Hematopoietic multipotent progenitor cell treated with erythropoietin and hydrocortisone succinate and interleukin-3 and kit ligand, for 8 days (in vitro differentiated cells): ENCODE measurements at places on chromosomes 16 and 17.
A peak's percentile ranks its signal among the peaks of the same experiment; 100 is the strongest.

- no peak for DNase-seq
These were observed 8.5 kb upstream of the METRNL start for GRCh38 chr17:83070800-83071341.

DNA sequence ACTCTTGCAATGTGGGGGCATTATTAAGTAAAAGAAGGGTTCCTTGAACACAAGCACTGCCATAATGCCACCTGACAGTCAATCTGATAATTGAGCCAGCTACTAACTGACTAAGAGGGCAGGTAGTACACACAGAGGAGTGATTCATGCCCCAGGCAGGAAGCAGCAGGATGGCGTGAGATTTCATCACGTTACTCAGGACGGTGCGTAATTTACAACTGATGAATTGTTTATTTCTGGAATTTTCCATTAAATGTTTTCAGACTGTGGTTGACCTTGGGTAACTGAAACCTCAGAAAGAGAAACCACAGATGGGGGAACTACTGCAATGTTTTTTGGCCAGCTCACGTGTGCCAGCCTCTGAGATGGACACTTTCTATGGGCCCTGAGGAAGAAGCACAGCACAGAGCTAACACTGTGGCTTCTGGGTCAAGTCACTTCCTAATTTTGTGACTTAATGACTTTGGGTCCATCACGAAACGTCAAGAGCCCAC, 46.7 kb downstream of the C17orf67 start:
- DNase-seq = peak; percentile 35

DNA sequence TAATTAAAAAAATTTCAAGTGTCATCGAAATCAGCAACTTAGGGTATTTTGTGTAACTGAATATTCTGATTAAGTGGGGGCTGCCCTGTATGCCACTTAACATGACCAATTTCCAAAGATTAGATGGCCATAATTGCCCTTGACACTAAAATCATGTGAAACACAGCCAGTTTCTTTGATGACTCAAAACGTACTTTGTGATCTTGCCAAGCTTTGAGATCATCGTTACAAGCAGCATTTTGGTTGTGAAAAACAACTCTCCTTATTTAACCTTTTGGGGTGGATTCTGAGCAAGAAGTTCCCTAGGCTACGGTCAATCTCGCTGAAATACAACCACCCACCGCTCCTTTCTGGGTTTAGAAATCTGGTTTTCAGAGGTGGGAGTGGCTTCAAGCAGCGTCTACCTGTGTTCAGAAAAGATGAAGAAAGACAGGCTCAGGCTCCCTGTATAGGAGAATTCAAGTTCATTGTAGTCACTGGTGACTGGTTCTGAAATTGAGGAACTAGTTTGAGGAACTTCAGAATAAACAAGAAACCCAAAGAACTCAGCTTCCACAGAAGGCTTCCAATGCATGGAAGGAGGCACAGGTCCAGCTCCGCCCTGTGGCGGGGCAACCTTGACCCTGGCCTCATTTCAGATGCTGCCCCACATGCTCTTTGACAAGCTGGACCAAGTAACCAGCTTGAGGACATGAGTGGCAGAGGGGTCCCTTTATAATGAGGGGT, 9.4 kb downstream of the MAP3K14 start:
- peak; percentile 27 for DNase-seq

- peak; percentile 78 for DNase-seq
These were observed 4.7 kb upstream of the IGSF6 start for GRCh38 chr16:21656795-21657768.

DNA sequence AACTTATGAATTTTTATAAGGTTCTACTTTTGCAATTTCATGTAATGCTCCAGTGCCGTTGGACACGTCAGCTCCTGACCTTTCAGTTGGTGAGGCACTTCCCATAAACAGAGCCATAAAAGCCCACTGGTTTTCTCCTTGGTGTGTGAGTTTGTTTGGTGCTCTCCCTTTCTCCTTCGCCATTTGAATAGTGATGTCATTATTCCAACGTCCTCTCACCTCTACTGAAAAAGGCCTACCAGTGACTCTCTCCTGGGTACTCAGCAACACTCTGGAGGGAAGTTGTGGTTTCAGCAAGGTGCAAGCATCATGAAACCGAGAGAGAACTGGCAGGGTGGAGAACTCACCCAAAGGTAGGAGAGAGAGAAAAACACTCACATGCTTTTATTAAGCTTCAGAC, 29.6 kb upstream of the HNF1B start:
- no peak for DNase-seq

DNA sequence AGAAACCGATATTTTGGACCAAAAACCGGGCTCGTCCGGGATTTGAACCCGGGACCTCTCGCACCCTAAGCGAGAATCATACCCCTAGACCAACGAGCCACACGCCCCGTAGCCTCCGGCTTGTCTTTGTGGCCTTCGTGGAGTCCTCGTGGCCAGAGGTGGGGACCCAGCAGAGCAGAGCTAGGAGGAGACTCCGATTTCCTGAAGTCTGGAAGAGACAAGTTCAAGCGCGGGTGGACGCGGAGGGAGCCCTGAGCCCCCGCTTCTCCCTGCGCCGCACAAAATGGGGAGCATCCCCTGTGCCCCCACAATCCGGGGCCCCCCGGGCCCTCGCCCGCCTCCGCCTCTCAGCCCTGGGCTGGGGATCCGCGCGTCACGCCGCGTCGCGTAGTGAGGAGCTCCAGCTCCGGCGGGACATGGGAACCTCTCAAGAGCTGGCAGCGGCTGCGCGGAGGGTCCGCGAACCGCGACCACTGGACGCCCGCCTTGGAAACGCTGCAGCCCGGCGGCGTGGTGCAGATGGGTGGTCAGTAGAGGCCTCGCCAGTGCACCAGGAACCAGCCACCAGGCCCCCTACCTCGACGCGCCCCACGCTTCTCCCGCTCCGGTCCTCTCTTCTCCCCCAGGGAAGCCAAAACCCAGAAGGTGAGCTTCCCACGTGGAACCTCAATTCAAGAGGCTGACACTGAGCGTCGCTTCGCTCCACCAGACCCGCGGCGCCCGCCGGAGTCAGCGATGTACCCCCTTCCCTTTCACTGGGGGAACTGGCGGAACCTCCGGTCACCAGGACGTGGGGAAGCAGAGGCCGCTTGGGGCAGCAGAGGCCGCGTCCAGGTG, 5.2 kb upstream of the OR1F1 start:
- peak; percentile 83 for DNase-seq

DNA sequence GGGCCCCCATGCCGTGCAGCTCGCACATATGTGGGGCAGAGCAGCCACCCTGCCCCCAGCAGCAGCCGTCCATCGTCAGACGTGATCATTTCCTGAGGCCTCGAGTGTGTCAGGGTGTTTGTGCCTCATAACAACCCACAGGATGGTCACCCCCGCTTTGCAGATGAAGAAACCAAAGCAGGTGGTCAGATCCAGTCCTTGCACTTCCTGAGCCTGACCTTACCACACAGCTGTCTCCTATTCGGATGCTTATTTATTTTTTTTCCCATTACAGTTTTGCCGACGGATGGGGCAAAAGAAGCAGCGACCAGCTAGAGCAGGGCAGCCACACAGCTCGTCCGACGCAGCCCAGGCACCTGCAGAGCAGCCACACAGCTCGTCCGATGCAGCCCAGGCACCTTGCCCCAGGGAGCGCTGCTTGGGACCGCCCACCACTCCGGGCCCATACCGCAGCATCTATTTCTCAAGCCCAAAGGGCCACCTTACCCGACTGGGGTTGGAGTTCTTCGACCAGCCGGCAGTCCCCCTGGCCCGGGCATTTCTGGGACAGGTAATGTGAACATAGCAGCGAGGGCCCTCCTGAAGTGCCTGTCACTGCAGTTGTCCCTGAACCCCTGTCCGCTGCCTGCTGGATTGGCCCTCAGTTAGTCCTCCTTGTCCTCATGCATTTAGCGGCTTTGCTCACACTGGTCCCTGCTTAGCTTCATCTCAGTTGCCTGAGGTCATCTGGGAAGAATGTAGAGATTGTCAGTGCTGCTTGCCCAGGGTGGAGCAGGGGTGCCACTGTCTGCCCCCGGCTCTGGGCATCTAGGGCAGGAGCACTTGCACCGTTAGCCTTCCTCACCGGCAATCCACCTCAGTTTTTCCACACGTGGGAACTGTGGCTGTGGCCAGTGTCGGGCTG, 1.4 kb downstream of the MPG start:
- no peak for DNase-seq

DNA sequence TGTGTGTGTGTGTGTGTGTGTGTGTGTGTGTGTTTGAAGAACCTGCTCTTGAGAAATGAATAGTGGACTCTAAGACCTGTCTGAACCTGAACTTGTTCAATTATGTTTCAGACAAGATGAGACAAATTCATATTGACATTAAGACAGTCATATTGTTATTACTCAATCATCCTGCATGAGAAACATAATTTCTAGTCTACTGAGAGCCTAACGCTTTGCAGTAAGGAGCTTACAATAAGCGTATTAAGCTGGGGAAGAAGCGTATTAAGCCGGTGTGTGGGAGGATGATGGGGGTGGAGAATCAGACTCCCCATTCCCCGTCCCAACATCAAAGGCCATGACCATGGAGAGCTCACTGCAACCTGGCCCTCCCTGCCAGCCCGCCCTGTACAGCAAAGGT, 22.4 kb upstream of the MNT start:
- DNase-seq = no peak

- peak; percentile 39 for DNase-seq
These were observed 20.6 kb downstream of the NPTX1 start for GRCh38 chr17:80455784-80456183.

- peak; percentile 78 for DNase-seq
These were observed 13.4 kb upstream of the SULT1A1 start for GRCh38 chr16:28623172-28623711.

- no peak for DNase-seq
These were observed 6.2 kb downstream of the SLC13A5 start for GRCh38 chr17:6706996-6707395.
